Right cardiac atrium (tissue), 5 donors: ENCODE measurements at places on chromosomes 5 and 9.

DNA sequence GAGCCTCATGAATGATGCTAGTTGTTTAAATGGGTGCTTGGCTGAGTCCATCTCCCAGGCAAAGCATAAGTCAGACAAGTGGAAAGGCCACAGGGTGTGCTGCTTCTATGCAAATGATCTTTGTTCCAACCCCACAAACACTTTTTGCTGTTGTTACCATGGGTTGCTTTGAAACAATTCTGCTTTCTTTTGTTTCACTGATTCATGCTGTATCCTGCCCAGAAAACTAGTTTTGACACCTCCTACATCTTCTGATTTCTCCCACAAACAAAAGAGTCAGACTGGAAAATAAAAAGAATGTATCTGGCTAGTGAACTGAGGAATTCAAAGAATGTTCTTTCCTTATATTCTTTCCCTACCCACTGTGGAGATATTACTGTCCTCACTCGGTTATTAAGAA is 298.6 kb downstream of the DIRAS2 start:
- no peak for DNase-seq

- DNase-seq, result no peak
These were observed 36.0 kb upstream of the CREBRF start for GRCh38 chr5:173020154-173020581.

- no peak for DNase-seq
These were observed 551.1 kb downstream of the CAAP1 start for GRCh38 chr9:26341545-26341944.

DNA sequence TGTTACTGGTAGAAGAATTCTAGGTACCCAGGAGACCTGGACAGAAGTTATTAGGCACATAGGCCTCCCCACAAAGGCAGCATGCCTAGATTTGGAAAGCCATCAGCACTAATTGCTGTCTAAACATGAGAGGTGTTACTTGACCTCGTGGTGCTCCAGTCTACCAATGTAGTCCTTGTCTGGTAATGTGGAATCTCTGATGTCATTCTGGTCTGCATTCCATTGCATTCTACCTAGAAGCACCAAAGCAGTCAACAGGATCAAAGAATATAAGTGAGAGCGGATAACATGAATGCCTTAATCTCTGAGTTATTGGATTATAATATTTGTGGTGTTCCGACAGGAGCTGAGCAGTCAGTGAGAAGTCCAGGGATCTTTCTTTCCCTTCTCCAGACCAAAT is 175.2 kb downstream of the PSAT1 start:
- DNase-seq, result no peak

DNA sequence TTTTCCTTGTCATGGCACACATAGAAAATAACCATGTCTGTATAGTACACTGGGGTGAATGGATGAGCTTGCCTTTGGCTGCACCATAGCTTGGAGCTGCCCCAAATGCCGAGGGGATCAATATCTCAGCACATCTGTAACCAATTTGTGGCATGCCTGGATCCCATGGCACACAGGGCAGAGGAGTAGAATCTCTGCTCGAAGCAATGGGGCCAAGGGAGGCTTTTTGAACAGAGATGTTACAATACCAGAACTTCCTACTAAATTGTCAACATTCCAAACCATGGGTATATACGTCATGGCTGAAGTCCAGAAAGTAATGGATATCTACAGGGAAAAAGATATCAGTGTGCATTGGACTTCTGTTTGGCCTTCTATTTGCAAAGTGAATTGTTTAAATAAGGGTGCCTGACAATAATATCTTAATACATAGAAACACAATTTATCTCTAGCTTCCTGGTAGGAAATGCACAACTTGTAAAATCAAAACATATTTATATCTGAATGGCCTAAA is 39.0 kb downstream of the ESM1 start:
- DNase-seq, result no peak
